ENCODE measurements at places on chromosomes 2 and 18. TPM values are rescaled to one million over a fixed set of nuclear protein-coding genes. Genes with fewer than 3 reads are reported as not detected.

DNA sequence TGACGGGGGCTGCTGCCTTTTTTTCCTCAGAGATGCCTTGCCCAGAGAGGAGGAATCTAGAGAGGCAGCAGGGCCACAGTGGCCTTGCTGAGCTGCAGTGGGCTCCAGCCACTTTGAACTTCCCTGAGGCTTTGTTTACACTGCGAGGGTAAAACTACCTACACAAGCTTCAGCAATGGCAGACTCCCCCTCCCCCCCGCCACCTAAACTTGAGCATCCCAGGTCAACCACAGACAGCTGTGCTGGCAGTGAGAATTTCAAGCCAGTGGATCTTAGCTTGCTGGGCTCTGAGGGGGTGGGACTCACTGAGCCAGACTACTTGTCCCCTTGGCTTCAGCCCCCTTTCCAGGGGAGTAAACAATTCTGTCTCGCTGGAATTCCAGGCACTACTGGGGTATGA lies 11.8 kb downstream of the SYT4 start:
- DNase-seq = no peak
- H3K27me3 ChIP-seq = no peaks in the 10 kb centered on the region
- no peaks in the 10 kb centered on the region for H3K36me3 ChIP-seq
- H3K4me3 ChIP-seq = no peak overlapping the region
- H3K27ac ChIP-seq = no peak overlapping the region
- H3K4me1 ChIP-seq = no peaks in the 10 kb centered on the region

GRCh38 chr2:215526341-215526740 lies 90.5 kb upstream of the FN1 start:
- no peaks in the 10 kb centered on the region for H3K36me3 ChIP-seq
- no peak overlapping the region for H3K27ac ChIP-seq
- H3K4me3 ChIP-seq = no peak overlapping the region
- peaks cover 5% of the 10 kb centered on the region for H3K27me3 ChIP-seq
- no peaks in the 10 kb centered on the region for H3K4me1 ChIP-seq

DNA sequence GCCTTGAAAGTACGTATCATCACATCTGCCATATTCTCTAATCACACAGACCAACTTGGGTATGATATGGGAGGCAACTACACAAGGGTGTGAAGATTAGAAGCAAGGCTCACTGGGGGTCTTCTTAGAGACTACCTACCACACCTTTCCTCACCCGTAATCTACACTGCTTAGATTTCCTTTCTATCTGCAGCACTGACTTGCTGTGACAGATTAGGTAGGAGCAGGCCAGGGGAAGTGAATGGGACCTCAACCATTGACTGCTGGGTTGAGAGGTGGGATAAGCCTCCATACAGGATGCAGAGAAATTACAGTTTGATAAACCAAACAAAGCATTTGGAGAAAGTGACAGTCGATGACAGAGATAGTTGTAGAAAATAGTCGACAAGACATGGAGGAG lies 119.0 kb upstream of the SERPINE2 start:
- H3K27ac ChIP-seq = no peak overlapping the region
- H3K36me3 ChIP-seq = no peaks in the 10 kb centered on the region
- H3K4me3 ChIP-seq = no peak overlapping the region
- no peak for DNase-seq
- H3K4me1 ChIP-seq = no peaks in the 10 kb centered on the region
- peaks cover 11% of the 10 kb centered on the region for H3K27me3 ChIP-seq

- H3K4me3 ChIP-seq = peak overlapping the region; percentile 28
- peaks cover 61% of the 10 kb centered on the region for H3K4me1 ChIP-seq
- DNase-seq = no peak
- H3K36me3 ChIP-seq = peaks cover 9% of the 10 kb centered on the region
Observed at GRCh38 chr2:8609357-8609811, 72.5 kb upstream of the ID2 start.

ICOS gene
- total RNA-seq = 145 TPM

- H3K4me3 ChIP-seq = no peak overlapping the region
- no peak overlapping the region for H3K27ac ChIP-seq
- DNase-seq = no peak
- no peaks in the 10 kb centered on the region for H3K4me1 ChIP-seq
Observed at GRCh38 chr2:120385355-120386127, 39.6 kb downstream of the INHBB start.

PIKFYVE gene
- 28.8 TPM for total RNA-seq

KIF1A gene
- total RNA-seq = 28.8 TPM

GRCh38 chr2:157830696-157831570 lies 45.2 kb downstream of the ACVR1 start:
- H3K4me1 ChIP-seq = peaks cover 24% of the 10 kb centered on the region
- H3K27me3 ChIP-seq = no peaks in the 10 kb centered on the region
- H3K36me3 ChIP-seq = peaks cover 9% of the 10 kb centered on the region
- H3K27ac ChIP-seq = peak overlapping the region; percentile 77

CNDP1 gene
- 0.16 TPM for total RNA-seq

DNA sequence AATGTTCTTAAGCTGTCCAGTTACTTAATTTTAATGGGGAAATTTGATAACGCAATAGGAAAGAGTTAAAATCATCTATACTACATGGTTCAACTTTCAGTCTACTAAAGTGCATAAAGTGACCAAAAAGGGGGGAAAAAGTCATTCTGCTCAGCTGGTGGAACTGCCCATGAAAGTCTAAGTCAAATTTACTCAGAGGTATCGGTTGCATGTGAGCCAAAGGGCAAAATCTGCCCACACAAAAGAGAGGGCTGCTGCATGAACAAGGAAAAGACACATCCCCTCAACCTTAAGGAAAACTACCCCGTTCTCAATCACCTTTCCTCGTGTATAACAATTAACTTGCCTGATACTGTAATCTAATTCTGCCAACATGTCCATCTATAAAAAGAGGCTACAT lies 126.1 kb downstream of the TCF4 start:
- H3K27me3 ChIP-seq = peaks cover 5% of the 10 kb centered on the region
- DNase-seq = no peak
- no peaks in the 10 kb centered on the region for H3K4me1 ChIP-seq
- H3K36me3 ChIP-seq = no peaks in the 10 kb centered on the region

GRCh38 chr2:562391-563364 lies 114.5 kb downstream of the TMEM18 start:
- no peak overlapping the region for H3K27ac ChIP-seq
- H3K4me3 ChIP-seq = no peak overlapping the region
- DNase-seq = no peak
- no peaks in the 10 kb centered on the region for H3K36me3 ChIP-seq

DNA sequence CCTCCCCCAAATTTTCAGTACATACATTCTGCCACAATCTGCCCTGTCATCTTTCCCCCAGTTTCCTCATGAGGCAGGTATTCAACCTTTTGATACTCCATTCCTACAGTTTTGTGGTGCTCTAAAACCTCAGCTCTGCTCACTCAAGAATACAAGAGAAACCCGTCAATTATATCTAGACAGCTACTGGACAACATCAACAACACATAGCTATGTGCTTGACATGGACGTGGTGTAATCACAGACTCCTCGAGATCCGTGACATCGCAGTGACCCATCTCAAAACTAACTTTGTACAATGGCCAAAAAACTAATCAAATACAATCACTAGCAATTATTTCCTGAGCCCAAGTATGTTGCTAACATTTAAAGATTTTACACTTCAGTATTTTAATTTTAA lies 23.6 kb downstream of the WDSUB1 start:
- H3K4me1 ChIP-seq = no peaks in the 10 kb centered on the region
- H3K36me3 ChIP-seq = no peaks in the 10 kb centered on the region
- H3K4me3 ChIP-seq = no peak overlapping the region
- no peak for DNase-seq
- no peak overlapping the region for H3K27ac ChIP-seq

DNA sequence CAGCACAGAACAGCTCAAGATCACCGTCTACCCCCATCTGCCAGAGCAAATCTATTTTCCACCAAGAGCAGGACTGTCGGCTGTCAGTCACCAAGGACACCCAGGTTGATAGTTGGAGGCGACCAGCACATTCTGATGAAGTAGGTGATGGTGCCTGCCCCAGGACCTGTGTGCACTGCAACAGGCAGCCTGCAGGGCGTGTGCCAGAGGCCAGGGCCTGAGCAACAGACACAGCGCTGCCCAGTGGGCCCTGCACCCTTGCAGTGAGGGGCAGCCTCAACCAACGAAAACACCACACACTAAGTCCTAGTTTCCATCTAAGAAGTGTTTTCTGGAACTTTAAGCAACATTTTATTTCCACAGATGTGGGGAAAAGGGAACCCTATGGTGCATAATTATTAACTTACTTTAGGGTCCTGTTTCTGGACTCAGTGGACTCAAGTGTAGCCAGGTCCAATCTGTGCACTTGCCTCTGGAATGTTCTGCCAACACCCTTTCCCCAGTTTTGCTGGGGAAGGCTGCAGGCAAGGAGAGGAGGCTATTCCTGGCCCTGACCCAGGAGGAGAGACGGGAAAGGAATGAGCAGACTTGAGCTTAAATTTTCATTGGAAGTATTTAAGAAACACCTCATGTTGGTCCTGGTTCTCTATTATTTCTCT lies 61.5 kb downstream of the ADNP2 start:
- no peak overlapping the region for H3K4me3 ChIP-seq
- peaks cover 67% of the 10 kb centered on the region for H3K27me3 ChIP-seq
- DNase-seq = no peak
- H3K27ac ChIP-seq = no peak overlapping the region
- H3K4me1 ChIP-seq = peaks cover 16% of the 10 kb centered on the region
- peaks cover 3% of the 10 kb centered on the region for H3K36me3 ChIP-seq

- no peak overlapping the region for H3K27ac ChIP-seq
- H3K27me3 ChIP-seq = no peaks in the 10 kb centered on the region
- H3K4me3 ChIP-seq = no peak overlapping the region
- H3K4me1 ChIP-seq = no peaks in the 10 kb centered on the region
- DNase-seq = no peak
Observed at GRCh38 chr18:10301831-10302483, 152.5 kb upstream of the APCDD1 start.

- no peaks in the 10 kb centered on the region for H3K36me3 ChIP-seq
- DNase-seq = no peak
- H3K4me3 ChIP-seq = no peak overlapping the region
Observed at GRCh38 chr2:178230396-178230795, 36.1 kb downstream of the OSBPL6 start.

- no peak overlapping the region for H3K27ac ChIP-seq
- no peaks in the 10 kb centered on the region for H3K27me3 ChIP-seq
- DNase-seq = no peak
- no peak overlapping the region for H3K4me3 ChIP-seq
- no peaks in the 10 kb centered on the region for H3K36me3 ChIP-seq
Observed at GRCh38 chr2:1227274-1227900, 185.9 kb upstream of the TPO start.

GRCh38 chr2:231940795-231941194 lies 14.6 kb upstream of the NPPC start:
- H3K27ac ChIP-seq = no peak overlapping the region
- peaks cover 13% of the 10 kb centered on the region for H3K27me3 ChIP-seq
- no peak overlapping the region for H3K4me3 ChIP-seq
- H3K4me1 ChIP-seq = peaks cover 14% of the 10 kb centered on the region
- no peak for DNase-seq
- no peaks in the 10 kb centered on the region for H3K36me3 ChIP-seq

DNA sequence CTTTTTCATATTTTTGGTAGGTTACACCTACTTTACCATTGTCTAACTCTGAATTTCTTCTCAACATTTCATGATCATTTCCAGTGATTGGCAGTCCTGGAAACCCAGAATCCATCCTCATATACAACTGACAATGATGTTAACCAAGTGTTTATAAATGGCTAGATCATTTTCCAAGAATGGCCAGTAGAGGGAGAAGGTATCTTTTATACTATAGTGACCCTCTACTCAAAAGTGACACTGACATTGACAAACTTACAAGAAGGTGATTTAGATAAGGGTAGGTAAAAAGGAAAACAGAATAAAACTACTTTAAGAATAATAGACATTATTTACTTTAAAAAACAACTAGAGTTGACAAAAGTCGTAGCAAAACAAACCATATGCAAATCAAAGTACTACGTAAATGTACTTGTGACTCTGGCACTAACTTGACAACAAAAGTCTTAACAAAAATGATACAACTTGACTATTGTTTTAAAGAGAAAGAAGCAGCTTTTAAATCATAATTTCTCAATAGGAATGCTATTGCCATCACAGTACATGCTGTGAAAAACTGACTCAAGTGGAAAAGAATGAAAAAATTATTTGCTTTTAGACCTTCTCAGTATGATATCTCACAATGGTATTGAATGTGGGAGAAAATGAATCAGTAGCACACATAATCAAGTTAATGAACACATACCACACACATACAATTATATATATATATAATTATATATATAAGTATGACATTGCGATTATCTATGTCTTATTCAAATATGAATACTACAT lies 76.6 kb upstream of the GRB14 start:
- no peak overlapping the region for H3K27ac ChIP-seq
- no peaks in the 10 kb centered on the region for H3K27me3 ChIP-seq
- no peak overlapping the region for H3K4me3 ChIP-seq

DNA sequence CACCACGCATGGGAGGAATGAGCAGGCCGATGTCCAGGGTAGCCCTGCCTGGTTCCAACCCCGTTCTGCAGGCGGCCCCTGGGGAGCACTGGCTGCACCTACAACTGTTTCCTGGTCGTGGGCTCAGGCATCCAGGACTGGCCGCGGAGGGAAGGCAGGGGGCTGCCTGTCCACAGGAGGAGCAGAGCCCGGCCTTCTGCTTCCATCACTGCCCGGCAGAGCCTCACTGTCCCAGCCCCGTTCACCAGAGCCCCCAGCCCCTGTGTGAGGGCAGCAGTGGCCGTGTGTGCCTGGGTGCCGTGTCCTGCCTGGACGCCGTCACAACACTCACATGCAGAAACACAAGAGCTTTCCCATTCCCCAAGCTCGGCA lies 56.2 kb downstream of the KCNG2 start:
- DNase-seq = no peak
- no peak overlapping the region for H3K4me3 ChIP-seq
- H3K4me1 ChIP-seq = no peaks in the 10 kb centered on the region
- no peak overlapping the region for H3K27ac ChIP-seq

DNA sequence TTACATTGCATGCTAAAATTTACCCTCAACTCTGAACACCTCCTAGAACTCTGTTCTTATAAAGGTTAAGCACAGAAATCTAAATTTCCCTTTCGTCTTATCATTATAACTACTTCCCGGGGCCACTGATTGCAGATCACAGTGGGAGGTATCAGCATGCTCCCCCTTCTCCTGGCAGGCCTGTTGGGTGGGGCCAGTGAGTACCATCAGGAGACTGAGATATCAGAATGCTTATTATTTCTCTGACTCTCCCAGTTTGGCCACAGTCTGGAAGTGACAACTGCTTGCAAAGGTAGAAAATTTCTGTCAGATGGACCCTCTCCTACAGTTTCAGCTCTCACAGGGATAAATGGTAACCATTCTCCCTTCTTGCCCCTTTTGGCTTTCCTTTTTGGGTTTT lies 62.6 kb downstream of the DSEL start:
- no peak for DNase-seq
- no peaks in the 10 kb centered on the region for H3K27me3 ChIP-seq
- no peak overlapping the region for H3K4me3 ChIP-seq

- H3K4me1 ChIP-seq = peaks cover 16% of the 10 kb centered on the region
- H3K27me3 ChIP-seq = no peaks in the 10 kb centered on the region
- H3K36me3 ChIP-seq = no peaks in the 10 kb centered on the region
- DNase-seq = no peak
- H3K27ac ChIP-seq = no peak overlapping the region
- H3K4me3 ChIP-seq = no peak overlapping the region
Observed at GRCh38 chr2:70975237-70975636, 3.2 kb upstream of the ANKRD53 start.

- H3K27ac ChIP-seq = peak overlapping the region; percentile 5
- no peaks in the 10 kb centered on the region for H3K36me3 ChIP-seq
- peaks cover 58% of the 10 kb centered on the region for H3K4me1 ChIP-seq
- peaks cover 33% of the 10 kb centered on the region for H3K27me3 ChIP-seq
- H3K4me3 ChIP-seq = no peak overlapping the region
- no peak for DNase-seq
Observed at GRCh38 chr2:48419884-48420511, 110.0 kb upstream of the STON1 start.

DHRS9 gene
- total RNA-seq = 6.3 TPM
